ENCODE measurements at places on chromosomes 2 and 18. TPM values are rescaled to one million over a fixed set of nuclear protein-coding genes. Genes with fewer than 3 reads are reported as not detected.

Gene ARL6IP6
- 21.1 TPM for total RNA-seq

Gene PARD3B
- total RNA-seq: 1.2 TPM

Gene SOWAHC
- total RNA-seq: 16.3 TPM

Gene SLC11A1
- 0.24 TPM for total RNA-seq

Gene ALLC
- 0.06 TPM for total RNA-seq

Gene CCL20
- 4.4 TPM for total RNA-seq

Gene DLX1
- total RNA-seq: 3.5 TPM

Gene TPO
- total RNA-seq: 0.15 TPM

Gene ABCB11
- not detected for total RNA-seq

Gene FBLN7
- total RNA-seq: 0.42 TPM

Gene RFX8
- not detected for total RNA-seq

Gene SP140
- 0.28 TPM for total RNA-seq

Gene CPO
- not detected for total RNA-seq

Gene IL36A
- total RNA-seq: not detected

Gene POLE4
- 178 TPM for total RNA-seq

Gene DSG1
- total RNA-seq: not detected

Gene DIPK1C
- total RNA-seq: not detected

Gene ABHD1
- 1.9 TPM for total RNA-seq

Gene FABP1
- total RNA-seq: not detected

Measured in A549 treated with CpdA at 1 μM for 4 hours (cell line).